ENCODE measurements at places on chromosomes 1 and 21.
A peak's percentile ranks its signal among the peaks of the same experiment; 100 is the strongest.

GRCh38 chr1:4725416-4725815 is 71.0 kb downstream of the AJAP1 start:
- no peak for DNase-seq

GRCh38 chr1:175870217-175870616 is 126.8 kb upstream of the TNR start:
- DNase-seq, result no peak

DNA sequence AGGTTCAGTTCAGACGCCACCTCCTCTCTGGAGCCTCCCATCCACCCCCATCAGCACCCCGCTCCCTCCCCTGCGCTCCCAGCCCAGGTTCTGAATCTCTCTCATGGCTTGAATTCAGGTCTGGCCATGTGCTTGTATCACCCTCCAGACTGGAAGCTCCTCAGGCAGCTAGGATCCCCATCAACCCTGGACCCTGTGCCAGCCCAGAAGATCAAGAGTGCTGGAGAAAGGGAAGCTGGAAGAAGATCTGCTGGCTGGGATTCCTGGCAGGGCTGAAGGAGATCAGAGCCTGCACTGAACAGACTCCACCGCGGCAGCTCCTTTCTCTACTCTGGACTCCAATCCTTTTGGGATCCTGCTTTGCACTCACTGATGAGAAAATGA is 11.7 kb upstream of the TINAGL1 start:
- no peak for DNase-seq

GRCh38 chr1:11188381-11188780 is 774 bp upstream of the ANGPTL7 start:
- DNase-seq, result peak; percentile 22

GRCh38 chr1:230509281-230509977 is 83.3 kb upstream of the PGBD5 start:
- DNase-seq, result peak; percentile 51

- DNase-seq, result peak; percentile 75
Observed at GRCh38 chr1:159132271-159132881, 39.0 kb upstream of the CADM3 start.

- no peak for DNase-seq
Observed at GRCh38 chr21:14589855-14590563, 43.9 kb upstream of the SAMSN1 start.

DNA sequence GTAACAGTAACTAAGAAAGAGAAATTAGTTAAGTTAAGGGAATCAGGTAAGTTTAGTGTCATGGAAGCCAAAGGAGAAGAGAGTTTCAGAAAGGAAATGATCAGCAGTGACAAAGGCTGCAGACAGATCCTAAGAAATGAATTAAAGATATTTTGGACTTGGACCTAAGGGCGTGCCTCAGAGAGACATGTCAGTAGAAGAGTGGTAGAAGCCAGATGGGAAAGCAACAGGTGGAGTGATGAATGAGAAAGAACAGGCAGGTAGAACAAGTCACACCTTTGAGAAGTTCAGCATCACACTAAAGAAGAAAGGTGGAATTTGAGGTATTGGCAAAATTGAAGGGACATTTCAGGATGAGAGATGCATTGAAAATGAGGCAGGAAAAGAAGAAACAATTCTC is 1.4 kb upstream of the C4BPA start:
- no peak for DNase-seq

DNA sequence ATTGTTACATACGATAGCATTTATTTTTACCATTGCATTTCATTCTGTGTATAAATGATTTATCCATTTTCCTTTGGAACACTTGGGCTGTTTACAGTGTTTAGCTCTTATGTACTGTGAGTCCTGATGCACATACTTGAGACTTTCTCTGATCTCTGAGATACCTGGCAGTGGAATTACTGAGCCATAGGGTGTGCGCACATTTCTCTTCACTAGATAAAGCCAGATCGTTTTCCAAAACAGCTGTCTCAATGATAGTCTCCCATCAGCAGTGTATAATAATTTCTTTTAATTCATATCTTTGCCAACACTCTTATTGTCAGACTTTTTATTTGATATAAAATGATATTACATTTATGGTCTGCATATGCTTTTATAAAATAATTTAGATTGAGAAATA is 66.2 kb downstream of the VPS13D start:
- no peak for DNase-seq

GRCh38 chr1:81314513-81315233 is 486.1 kb upstream of the ADGRL2 start:
- peak; percentile 21 for DNase-seq
